ENCODE measurements at places on chromosomes 5 and 9.

GRCh38 chr9:33165263-33166151 is 1.6 kb downstream of the B4GALT1 start:
- peak; percentile 19 for DNase-seq

DNA sequence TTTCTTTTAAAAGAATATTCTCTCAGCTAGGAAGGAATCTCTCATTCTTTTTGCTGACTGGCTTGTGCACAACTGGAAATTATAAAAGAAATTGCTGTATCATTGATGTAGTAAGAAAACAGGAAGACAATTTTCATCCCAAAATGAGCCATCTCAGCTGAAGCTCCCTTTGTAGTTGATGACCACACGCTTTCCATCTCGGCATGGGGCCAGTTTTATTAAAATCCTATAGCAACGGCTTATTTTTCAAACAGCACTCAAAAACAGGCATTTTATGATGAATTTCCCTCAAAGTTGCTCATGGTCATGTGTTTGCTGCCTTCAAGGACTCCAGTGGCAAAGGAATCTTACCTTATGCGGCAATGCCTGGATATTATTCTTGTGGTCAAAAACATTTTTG is 62.4 kb upstream of the GLIS3 start:
- no peak for DNase-seq

DNA sequence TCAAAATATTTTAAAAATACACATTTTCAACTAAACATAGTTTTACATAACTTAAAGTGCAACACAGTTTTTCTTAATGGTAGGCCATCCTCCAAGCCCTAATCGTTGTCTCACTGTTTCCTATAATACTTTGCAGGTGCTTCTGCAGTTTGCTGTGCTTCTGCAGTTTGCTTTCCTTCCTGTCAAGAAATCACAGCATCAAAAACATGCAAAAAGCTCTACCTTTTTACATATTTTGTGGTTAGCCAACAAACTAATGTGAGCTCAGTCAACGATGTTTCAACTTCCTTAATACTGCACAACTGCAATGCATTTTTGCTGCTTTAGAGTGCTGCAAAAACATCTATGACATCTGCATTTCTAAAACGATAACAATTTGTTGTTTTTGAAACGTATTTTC is 25.2 kb downstream of the EMB start:
- no peak for DNase-seq

DNA sequence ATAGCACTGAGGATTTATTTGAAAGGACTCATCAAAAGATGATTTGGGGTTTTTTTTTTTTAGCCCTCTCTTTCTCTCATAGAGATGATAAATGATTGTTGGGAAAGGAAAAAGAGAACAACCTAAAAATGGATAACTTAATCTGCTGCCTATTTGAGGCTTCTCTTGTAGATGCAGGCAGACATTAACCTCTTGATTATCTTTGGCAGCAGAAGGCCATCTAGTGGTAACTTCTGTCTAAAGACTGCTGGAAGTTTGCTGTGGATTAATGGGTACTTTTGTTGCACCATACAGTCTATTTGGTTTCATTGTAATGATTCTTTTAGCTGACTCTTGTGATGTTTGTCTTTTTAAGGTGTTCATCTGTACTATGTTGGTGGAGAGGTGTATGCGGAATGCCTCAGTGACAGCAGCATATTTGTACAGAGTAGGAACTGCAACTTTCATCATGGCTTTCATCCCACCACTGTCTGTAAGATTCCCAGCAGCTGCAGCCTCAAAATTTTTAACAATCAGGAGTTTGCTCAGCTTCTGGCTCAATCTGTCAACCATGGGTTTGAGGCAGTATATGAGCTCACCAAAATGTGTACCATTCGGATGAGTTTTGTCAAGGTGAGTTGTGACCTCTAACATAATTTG is 18.8 kb downstream of the SMIM32 start:
- peak; percentile 11 for DNase-seq

GRCh38 chr9:115057559-115057958 is 60.4 kb downstream of the TNC start:
- no peak for DNase-seq

DNA sequence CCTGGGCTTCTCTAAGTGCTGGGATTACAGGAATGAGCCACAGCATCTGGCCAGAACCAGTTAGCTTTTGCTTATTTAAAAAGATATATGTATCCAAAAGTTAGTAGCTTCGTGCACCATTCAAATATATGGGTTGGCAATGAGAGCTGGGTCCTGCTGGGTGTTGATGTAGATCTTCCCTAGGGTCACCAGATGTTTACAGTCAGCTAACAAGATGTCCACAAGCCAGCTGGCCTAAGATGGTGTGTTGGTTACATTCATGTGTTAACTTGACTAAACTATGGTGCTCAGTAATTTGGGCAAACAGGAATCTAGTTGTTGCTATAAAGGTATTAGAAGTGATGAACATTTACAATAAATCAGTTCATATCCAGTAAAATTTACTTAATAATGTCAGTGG is 948.6 kb upstream of the EDIL3 start:
- DNase-seq, result no peak

GRCh38 chr5:97449172-97449571 is 266.1 kb upstream of the RIOK2 start:
- no peak for DNase-seq

GRCh38 chr5:16550316-16550952 is 66.4 kb downstream of the RETREG1 start:
- no peak for DNase-seq

DNA sequence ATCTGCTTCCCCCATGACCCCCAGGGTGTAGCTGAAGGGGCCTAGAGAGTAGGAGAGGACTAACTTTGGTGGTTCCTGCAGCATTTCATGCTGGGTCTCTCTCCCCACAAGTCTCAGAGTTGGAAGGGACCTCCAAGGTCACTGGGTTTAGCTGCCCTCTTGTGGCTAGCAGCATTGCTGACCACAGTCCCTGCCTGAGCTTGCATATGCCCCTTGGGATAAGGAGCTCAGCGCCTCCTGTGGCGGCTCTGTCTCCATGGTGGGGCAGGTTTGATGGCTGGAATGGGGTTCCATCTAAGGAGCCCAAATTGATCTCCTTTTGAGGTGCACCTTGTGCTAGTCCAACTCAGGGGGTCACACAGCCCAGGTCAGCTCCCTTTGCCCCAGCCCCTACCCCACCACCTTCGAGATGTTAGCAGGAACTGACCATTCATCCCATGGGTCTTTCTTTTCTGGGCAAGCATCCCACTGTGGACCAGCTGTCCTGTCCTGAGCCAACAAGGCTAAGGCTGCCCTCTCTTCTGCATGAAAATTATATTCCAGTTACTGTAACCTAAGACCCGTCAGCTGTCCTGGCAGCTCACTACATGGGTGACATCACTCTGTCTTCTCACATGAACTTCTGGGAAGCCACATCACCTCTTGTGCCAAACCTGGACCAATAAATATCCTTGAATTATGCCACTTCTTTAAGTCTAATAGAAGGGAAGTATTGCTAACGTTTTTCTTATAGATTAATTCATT is 196.2 kb downstream of the HSPA4 start:
- DNase-seq, result no peak

DNA sequence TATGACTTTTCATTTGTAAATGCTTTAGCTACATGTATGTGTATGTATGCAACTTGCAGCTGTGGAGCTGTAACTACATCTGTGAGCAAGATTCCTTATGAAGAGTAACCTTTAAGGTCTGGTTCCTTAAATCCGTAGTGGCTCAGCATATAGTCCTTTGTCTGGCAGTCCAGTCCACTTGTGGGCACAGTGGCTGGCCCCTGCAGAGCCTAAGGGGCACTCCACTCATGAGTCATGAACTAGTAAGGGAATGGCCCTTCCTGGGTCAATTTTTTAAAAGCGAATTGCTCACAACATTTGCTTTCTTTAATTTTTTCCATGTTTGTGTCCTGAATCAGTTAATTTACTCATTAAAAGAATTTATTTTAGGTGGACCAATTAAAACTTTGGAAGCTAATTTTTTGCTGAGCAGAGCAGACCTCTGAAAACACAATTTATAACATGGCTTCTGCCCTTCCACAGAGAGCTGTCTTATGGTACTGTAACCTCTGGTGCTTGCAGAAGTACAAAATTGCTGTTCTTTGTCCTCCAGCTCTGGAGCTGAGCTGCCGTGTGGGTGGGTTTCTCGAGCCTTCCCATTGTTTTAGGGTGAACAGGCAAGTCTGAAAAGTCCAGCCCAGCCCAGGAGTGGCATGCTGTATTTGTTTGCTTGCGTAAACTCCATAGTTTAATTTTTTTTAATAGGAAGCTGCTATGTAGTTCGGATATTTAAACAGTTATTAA is 110.1 kb downstream of the MVB12B start:
- no peak for DNase-seq

Measured in NCI-H526 treated with DMSO at 0.1 percent for 48 hours (cell line).